Breast epithelium (tissue), 4 donors: ENCODE measurements at places on chromosomes 1 and 21. TPM values are rescaled to one million over a fixed set of nuclear protein-coding genes. Genes with fewer than 3 reads are reported as not detected.

ATP1A4 gene
- 4.5 TPM for total RNA-seq

MATN1 gene
- total RNA-seq: not detected

ANXA9 gene
- total RNA-seq: 3.6 TPM

CLDN14 gene
- not detected for total RNA-seq

SGIP1 gene
- total RNA-seq: 3.1 TPM

ELF3 gene
- 1.3 TPM for total RNA-seq

TMEM200B gene
- 12.1 TPM for total RNA-seq

DNA sequence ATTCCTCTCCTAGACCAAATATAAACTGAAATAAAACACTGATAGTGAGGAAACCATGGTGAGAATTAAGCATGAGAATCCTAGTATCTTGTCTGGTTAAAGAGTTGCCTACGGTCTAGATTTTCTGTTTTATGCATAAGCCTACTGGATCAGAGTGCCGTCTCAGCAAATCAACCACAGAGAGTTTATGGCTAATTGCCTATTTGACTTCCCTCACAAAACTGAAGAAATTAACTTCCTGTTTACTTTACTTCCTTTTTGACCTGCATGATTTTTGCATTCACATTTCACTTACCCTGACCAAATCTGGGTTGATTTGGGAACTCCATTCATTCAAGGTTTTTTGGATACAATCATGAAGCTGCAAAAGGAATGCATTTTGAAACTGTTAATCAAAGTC lies 5.0 kb downstream of the GCLM start:
- no peaks in the 10 kb centered on the region for H3K36me3 ChIP-seq
- H3K4me1 ChIP-seq: no peaks in the 10 kb centered on the region
- no peaks in the 10 kb centered on the region for H3K27me3 ChIP-seq
- H3K4me3 ChIP-seq: no peak overlapping the region
- no peak overlapping the region for H3K27ac ChIP-seq
- DNase-seq: no peak

GRCh38 chr1:35532497-35533223 lies 24.5 kb downstream of the KIAA0319L start:
- H3K36me3 ChIP-seq: no peaks in the 10 kb centered on the region
- DNase-seq: no peak
- peaks cover 15% of the 10 kb centered on the region for H3K4me1 ChIP-seq
- H3K27me3 ChIP-seq: no peaks in the 10 kb centered on the region
- no peak overlapping the region for H3K4me3 ChIP-seq

GRCh38 chr1:183600136-183600535 lies 9.9 kb upstream of the NCF2 start:
- no peak overlapping the region for H3K27ac ChIP-seq
- H3K27me3 ChIP-seq: no peaks in the 10 kb centered on the region
- H3K4me3 ChIP-seq: no peak overlapping the region

- H3K36me3 ChIP-seq: no peaks in the 10 kb centered on the region
- no peak overlapping the region for H3K4me3 ChIP-seq
- no peaks in the 10 kb centered on the region for H3K4me1 ChIP-seq
These were observed 12.1 kb downstream of the FAM89A start for GRCh38 chr1:231027971-231028370.

GRCh38 chr21:41877901-41878830 lies 978 bp downstream of the PRDM15 start:
- DNase-seq: no peak
- no peaks in the 10 kb centered on the region for H3K4me1 ChIP-seq
- H3K27me3 ChIP-seq: no peaks in the 10 kb centered on the region

GRCh38 chr1:198166900-198167299 lies 10.1 kb downstream of the NEK7 start:
- H3K36me3 ChIP-seq: no peaks in the 10 kb centered on the region
- no peaks in the 10 kb centered on the region for H3K27me3 ChIP-seq
- H3K4me3 ChIP-seq: no peak overlapping the region
- H3K27ac ChIP-seq: no peak overlapping the region

DNA sequence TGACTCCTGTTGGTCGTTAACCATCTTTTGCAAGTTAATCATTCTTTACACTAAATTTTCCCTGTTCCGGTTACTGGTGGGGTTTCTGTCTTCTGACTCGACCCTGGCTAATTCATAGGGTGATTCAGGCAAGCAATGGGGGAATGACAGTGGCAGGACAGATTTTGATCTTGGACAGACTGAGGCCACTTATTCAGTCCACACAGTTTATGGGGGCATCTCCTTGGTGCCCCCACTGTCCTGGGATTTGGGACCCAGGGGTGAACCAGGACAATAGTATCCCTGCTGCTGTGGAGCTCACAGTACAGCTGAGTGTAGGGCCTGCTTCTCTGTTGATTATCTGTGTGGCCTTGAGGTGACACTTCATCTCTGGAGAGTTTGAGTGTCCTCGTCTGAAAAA lies 540.4 kb downstream of the MATN1 start:
- H3K27ac ChIP-seq: no peak overlapping the region
- no peaks in the 10 kb centered on the region for H3K27me3 ChIP-seq
- H3K4me1 ChIP-seq: no peaks in the 10 kb centered on the region
- no peaks in the 10 kb centered on the region for H3K36me3 ChIP-seq
- H3K4me3 ChIP-seq: no peak overlapping the region

GRCh38 chr1:85047472-85048295 lies 616 bp downstream of the MCOLN3 start:
- H3K27me3 ChIP-seq: no peaks in the 10 kb centered on the region
- DNase-seq: no peak
- H3K4me1 ChIP-seq: no peaks in the 10 kb centered on the region
- no peaks in the 10 kb centered on the region for H3K36me3 ChIP-seq

- no peaks in the 10 kb centered on the region for H3K4me1 ChIP-seq
- H3K27me3 ChIP-seq: peaks cover 4% of the 10 kb centered on the region
- no peak overlapping the region for H3K4me3 ChIP-seq
- no peak for DNase-seq
These were observed 437.6 kb downstream of the PTPRU start for GRCh38 chr1:29673669-29674626.

DNA sequence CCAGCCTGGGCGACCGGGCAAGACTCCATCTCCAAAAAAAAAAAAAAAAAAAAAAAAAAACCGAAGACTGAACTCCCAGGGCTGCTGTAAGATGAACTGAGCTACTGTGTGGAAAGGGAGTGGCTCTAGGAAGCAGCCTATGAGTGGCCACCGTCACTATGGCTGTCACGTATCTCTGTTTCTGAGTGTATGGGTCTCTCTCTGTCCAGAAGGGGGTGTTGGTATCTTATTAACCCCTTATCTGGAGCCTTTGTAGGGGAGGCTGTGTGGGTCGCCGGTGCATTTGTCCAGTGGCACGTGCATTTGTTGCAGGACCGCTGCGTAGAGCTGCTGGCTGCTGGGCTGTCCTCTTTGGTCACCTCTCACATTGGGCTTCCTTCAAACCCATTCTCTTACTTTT lies 326.6 kb downstream of the CAMTA1 start:
- H3K4me1 ChIP-seq: no peaks in the 10 kb centered on the region
- no peak for DNase-seq
- no peaks in the 10 kb centered on the region for H3K36me3 ChIP-seq

GRCh38 chr1:76622774-76623528 lies 244.3 kb upstream of the ST6GALNAC5 start:
- H3K4me3 ChIP-seq: no peak overlapping the region
- no peak overlapping the region for H3K27ac ChIP-seq
- no peaks in the 10 kb centered on the region for H3K36me3 ChIP-seq
- DNase-seq: no peak
- no peaks in the 10 kb centered on the region for H3K27me3 ChIP-seq

DNA sequence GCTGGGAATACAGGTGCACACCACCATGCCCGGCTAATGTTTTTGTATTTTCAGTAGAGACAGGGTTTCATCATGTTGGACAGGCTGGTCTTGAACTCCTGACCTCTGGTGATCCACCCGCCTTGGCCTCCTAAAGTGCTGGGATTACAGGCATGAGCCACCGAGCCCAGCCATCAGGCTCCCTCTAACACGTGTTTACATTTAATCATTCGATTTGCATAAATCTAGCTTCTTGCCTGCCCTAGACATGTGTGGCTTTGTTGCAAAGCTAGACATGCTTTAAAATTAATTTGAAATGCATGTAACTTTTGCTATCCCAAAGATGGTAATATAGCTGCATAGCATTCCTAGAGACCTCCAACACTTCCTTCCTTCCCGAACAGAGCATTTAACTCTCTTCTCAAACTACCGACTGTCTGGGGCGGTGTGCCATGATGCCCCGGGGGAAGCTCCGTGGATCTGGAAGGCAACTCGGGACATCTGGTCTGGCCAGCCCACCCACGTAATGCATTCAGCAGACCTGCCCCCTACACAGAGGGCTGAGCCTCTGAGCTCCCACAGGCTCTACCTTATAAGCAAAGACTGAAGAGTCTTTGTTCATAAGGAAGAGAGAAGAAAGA lies 34.6 kb upstream of the NID1 start:
- H3K27ac ChIP-seq: no peak overlapping the region
- DNase-seq: peak; percentile 24
- H3K4me1 ChIP-seq: no peaks in the 10 kb centered on the region
- no peaks in the 10 kb centered on the region for H3K27me3 ChIP-seq
- no peak overlapping the region for H3K4me3 ChIP-seq

- H3K27ac ChIP-seq: no peak overlapping the region
- H3K4me1 ChIP-seq: no peaks in the 10 kb centered on the region
- no peaks in the 10 kb centered on the region for H3K27me3 ChIP-seq
- no peaks in the 10 kb centered on the region for H3K36me3 ChIP-seq
- DNase-seq: no peak
These were observed 22.7 kb downstream of the ABL2 start for GRCh38 chr1:179206812-179207211.

GRCh38 chr1:67393240-67393639 lies 37.0 kb downstream of the SERBP1 start:
- H3K27ac ChIP-seq: peak overlapping the region; percentile 45
- no peaks in the 10 kb centered on the region for H3K4me1 ChIP-seq
- H3K27me3 ChIP-seq: no peaks in the 10 kb centered on the region
- no peak overlapping the region for H3K4me3 ChIP-seq
- peak; percentile 47 for DNase-seq

GRCh38 chr1:228369608-228370438 lies 36.8 kb downstream of the TRIM11 start:
- no peak overlapping the region for H3K27ac ChIP-seq
- no peak for DNase-seq
- H3K4me1 ChIP-seq: no peaks in the 10 kb centered on the region
- H3K4me3 ChIP-seq: no peak overlapping the region
- H3K27me3 ChIP-seq: no peaks in the 10 kb centered on the region

- DNase-seq: no peak
- H3K27me3 ChIP-seq: no peaks in the 10 kb centered on the region
- H3K4me1 ChIP-seq: no peaks in the 10 kb centered on the region
- H3K4me3 ChIP-seq: peak overlapping the region; percentile 35
- no peak overlapping the region for H3K27ac ChIP-seq
- no peaks in the 10 kb centered on the region for H3K36me3 ChIP-seq
These were observed 650 bp downstream of the TNFAIP8L2 start for GRCh38 chr1:151157067-151157531.

DNA sequence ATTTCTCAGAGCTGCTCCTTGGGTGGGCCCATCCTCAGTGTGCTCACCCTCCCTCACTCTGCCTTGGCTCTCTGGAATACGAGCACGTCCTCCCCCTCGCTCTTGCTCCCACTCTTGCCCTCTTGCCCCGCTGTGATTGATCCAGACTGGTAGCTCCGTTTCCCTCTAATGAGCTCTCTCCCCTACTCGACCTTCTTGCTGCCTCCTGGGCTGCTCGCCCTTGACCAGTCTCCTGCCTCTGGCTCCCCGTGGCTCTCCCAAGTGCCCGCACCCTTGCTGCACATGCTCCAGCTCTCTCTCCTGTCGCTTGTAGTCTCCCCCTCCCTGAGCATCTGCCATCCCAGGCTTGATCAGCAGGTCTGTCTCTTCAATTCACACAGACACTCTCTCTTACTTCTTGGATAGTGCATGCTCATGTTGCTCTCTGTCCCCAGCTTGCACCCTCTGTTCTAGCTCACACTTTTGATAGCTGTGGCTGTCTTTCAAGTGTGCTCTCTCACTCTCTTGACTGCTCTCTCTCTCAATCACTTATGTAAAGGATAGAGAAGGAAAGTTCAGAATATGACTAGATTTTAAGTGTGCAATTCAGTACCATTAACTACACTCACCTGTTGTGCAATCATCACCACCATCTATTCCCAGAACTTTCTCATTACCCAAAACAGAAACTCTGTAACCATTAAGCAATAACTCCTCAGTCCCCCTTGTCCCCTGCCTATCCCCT lies 51.1 kb downstream of the PHC2 start:
- H3K27ac ChIP-seq: peak overlapping the region; percentile 35
- no peaks in the 10 kb centered on the region for H3K27me3 ChIP-seq
- H3K4me3 ChIP-seq: no peak overlapping the region
- peaks cover 3% of the 10 kb centered on the region for H3K4me1 ChIP-seq
- H3K36me3 ChIP-seq: no peaks in the 10 kb centered on the region
- no peak for DNase-seq

GRCh38 chr1:11391886-11392285 lies 87.1 kb upstream of the DISP3 start:
- H3K36me3 ChIP-seq: no peaks in the 10 kb centered on the region
- H3K4me1 ChIP-seq: no peaks in the 10 kb centered on the region
- no peak overlapping the region for H3K27ac ChIP-seq
- peaks cover 28% of the 10 kb centered on the region for H3K27me3 ChIP-seq
- no peak for DNase-seq
- no peak overlapping the region for H3K4me3 ChIP-seq

DNA sequence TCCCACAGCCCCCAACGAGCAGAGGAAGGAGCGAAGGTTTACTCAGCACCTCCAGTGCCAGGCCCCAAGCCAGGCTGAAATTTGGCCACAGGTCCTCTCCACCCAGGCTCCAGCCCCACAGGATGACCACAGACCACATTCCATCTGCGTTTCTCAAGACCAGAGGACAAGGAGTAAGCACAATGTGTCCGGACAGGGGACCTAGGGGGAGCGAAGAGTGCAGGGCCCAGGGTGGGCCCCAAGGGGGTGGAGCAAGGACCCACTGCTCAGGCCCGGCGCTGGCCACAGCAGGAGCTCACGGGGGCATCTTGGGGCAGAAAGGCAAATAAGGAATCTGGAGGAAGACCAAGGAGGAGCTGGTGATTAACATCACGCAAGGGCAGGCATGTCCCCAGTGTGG lies 100.5 kb downstream of the NPHP4 start:
- H3K27me3 ChIP-seq: no peaks in the 10 kb centered on the region
- DNase-seq: no peak
- H3K36me3 ChIP-seq: no peaks in the 10 kb centered on the region
- no peak overlapping the region for H3K27ac ChIP-seq
- no peaks in the 10 kb centered on the region for H3K4me1 ChIP-seq

DNA sequence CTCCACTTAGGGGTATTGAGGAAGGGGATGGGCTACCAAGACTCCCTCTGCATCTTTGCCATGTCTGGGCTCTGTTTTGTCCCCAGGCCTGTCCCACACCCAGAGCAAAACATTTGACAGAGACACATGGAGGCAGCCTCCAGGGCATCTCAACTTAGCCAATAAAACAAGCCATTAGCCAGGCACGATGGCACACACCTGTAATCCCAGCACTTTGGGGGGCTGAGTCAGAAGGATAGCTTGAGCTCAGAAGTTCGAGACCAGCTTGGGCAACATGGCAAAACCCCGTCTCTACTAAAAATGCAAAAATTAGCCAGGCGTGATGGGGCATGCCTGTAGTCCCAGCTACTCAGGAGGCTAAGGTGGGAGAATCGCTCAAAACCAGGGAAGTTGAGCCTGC lies 120.3 kb upstream of the IPO9 start:
- no peak overlapping the region for H3K4me3 ChIP-seq
- no peaks in the 10 kb centered on the region for H3K27me3 ChIP-seq
- no peaks in the 10 kb centered on the region for H3K36me3 ChIP-seq
- no peak for DNase-seq
- H3K4me1 ChIP-seq: no peaks in the 10 kb centered on the region
